ENCODE measurements at places on chromosomes 5 and 9.

GRCh38 chr5:124157320-124157719 is 589.1 kb downstream of the ZNF608 start:
- no peak for DNase-seq

GRCh38 chr5:122977319-122977718 is 59.2 kb downstream of the PPIC start:
- DNase-seq, result no peak

- DNase-seq, result no peak
Observed at GRCh38 chr9:89234205-89235067, 55.8 kb upstream of the SHC3 start.

GRCh38 chr5:179300581-179301180 is 44.6 kb downstream of the ADAMTS2 start:
- no peak for DNase-seq

DNA sequence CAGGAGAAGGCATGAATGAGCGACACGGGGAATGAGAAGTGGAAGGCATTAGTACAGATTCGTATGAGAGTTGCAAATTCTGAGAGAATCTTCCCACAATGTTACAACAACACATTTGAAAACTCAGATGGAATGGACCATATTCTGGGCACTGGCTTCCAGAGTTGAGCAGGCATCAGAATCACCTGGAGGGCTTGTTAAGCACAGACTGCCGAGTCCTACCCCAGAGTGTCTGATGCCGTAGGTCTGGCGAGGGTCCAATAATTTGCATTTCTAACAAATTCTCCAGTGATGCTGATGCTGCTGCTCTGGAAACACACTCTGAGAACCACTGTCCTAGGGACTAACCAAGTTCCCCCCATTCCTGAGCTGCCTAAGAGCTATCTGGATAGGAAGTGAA is 2.9 kb upstream of the TLX3 start:
- no peak for DNase-seq

DNA sequence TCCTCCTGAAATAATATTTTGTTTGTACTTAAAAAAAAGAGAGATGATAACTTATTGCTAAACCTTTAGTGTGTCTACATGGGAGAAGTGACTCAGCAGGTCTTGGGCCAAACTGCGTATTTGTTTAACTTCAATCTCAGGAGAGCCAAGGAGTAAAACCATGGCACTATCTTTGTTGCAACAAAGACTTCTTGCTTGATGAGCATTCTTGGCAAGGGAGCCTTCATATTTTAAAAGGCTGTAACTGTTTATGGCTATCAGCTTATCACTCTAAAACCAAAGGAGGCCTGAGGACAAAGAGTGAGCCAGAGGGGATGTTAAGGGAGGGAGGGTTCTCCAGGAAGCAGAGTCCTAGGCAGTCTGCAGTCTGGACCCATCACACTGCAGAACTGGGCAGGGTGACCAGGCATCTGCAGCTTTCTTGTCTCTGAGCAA is 216.2 kb upstream of the S1PR3 start:
- no peak for DNase-seq

DNA sequence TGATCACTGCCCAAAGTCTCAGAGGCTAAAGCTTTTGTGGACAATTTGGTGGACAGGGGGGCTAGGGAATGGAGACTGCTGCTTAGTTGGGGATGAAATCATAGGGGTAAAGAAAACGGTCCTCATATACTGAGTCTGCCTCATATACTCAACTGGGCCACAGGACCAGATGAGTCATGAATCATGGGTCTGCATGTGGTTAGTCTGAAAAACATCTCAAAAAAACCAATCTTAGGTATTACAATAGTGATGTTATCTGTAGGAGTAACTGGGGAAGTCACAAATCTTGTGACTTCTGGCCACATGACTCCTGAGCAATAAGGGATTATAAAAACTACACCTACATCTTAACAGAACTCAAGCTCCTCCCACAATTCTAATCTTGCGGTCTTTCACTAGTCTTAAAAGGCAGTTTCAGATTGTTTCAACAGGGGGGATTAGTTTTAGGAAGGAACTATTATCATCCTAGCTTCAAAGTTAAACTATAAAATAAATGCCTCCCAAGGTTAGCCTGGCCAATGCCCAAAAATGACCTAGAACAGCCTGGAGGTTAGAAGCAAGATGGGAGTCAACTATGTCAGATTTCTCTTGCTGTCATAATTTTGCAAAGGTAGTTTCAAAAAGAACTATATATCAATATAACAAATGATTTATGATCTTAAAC is 17.5 kb downstream of the TMEM161B start:
- DNase-seq, result no peak

DNA sequence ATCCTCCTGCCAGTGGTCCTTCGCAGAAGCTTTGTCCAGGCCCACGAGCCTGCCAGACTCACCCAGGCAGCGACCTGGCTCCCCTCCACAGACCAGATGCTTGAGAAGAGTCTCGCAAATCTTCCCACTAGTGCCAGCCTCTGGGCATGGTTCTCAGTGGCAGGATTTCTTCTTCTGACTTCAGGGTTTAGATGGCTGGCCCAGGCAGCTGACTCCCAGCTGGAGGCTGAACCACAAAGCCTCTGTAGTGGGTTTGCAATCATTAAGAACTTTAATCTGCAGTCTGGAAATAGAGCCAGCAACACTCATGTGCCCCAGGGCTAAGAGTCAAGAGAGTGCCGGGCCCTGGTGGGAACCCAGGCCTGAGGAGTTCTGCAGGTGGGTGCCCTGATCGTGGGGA is 90.6 kb upstream of the ICE1 start:
- no peak for DNase-seq

GRCh38 chr9:121494192-121494591 is 5.5 kb downstream of the GGTA1 start:
- no peak for DNase-seq

- no peak for DNase-seq
Observed at GRCh38 chr5:134935711-134936602, 31.0 kb downstream of the PCBD2 start.

DNA sequence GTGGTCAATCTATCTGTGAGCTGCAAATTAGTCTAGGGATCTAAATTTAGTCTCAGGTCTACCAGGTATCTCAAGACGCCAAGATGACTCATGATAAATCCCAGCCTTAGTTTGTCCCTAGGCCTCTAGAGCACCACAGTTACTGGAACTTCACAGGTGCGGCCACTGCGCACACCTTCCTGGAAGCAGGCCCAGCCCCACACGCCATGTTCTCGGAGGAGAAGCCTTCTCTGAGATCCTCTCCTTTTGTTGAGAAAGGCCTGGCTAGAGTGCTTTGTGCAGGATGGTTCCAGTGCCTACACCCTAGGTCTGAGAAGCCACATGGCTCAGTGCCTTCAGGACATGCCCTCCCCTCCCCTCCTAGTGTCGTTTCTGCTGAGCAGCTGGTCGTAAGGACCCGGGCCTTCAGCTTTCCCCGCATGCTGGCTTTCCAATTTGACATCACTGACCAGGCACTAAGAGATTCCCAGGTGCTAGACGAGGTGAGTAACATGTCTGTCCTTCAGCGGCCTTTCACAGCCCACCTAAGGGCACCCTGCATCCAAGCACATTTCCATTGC is 51.9 kb downstream of the IPPK start:
- no peak for DNase-seq

DNA sequence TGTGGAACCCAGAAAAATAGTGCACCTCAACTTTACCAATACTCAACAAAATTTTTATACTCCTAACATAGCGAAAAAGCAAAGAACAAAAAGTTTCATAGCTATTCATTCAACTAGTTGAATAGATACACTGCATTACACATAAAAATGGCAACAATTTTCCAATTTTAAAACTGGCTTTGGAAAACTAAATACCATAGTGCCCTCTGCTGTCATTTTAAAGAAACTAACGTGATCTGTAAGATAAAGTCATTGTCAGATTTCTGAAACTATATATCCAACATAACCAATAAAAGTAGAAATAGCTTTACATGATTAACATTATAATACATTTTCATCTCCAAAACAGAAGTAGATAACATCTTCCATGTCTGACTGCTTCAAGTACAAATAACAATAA is 31.6 kb downstream of the DTWD2 start:
- DNase-seq, result no peak

DNA sequence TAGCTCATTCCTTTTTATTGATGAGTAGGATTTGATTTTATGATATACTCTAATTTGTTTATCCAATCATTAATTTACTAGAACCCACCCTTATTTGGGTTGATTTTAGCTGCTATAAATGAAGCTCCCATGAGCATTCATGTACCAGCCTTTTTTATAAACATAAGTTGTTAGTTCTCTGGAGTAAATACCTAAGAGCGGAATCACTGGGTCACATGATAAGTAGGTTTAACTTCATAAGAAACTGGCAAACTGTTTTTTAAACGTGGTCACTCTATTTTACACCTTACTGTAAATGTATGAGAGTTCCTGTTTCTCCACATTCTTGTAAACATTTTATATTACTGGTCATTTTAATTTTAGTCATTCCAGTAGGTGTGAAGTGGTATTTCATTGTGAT is 364.6 kb downstream of the NPR3 start:
- DNase-seq, result no peak
